ENCODE measurements at places on chromosomes 13 and 19.

GRCh38 chr19:29446361-29446760 lies 79.4 kb upstream of the VSTM2B start:
- no peak for DNase-seq

GRCh38 chr13:94656176-94656575 lies 54.5 kb downstream of the GPR180 start:
- DNase-seq = no peak

GRCh38 chr13:98214008-98214643 lies 37.1 kb upstream of the RNF113B start:
- no peak for DNase-seq

DNA sequence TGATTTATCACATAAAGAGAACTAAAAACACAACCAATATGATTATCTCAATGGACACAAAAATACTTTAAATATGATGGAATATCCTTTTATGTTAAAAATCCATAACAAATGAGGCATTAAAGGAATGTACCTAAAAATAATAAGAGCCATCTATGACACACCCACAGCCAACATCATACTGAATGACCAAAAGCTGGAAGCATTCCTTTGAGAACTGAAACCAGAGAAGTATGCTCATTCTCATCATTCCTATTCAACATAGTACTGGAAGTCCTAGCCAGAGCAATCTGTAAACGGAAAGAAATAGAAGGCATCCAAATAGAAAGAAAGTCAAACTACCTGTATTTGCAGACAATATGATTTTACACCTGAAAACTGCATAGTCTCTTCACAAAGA lies 671.0 kb downstream of the SLITRK1 start:
- no peak for DNase-seq

- no peak for DNase-seq
These were observed 31.9 kb upstream of the FLT1 start for GRCh38 chr13:28526876-28527275.
